ENCODE measurements at places on chromosomes 13 and 19.

DNA sequence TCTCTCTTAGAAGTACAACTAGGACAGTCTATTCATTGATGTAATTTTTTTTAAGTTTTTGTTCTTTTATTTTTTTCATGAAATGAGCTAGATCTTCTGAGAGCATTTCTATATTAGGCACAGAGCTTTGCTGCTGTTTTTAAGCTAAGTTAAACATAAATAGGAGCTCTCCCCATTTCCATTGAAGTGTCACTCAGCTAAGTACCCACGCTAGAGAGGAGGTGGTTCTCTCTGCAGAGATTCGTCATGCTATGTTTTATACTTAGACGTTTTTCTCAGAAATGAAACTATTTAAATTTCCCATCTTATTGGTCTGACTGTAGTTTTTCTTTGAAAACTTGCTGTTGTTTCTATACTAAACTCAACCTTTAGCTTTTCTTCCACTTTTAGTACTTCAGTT, 271.5 kb downstream of the PCDH9 start:
- no peak for DNase-seq

DNA sequence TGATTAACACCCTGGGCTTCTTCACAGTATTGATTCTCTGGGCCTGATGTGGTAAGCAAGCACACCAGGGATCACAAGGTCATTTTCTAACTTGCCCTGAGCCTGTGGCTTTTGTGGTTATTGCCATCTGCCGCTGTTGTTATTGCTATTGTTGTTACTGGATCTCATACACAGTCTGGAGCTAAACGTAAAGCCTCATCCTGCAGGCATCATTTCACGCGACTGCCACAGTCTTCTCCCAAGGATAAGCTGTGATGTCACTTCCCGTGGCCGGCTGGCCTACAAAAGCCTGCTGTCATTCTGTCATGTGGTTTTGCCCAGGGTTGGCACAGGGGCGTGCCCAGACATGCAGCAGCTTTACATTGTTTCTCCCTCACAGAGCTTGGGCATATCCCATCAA, 154.0 kb upstream of the GPR12 start:
- no peak for DNase-seq

DNA sequence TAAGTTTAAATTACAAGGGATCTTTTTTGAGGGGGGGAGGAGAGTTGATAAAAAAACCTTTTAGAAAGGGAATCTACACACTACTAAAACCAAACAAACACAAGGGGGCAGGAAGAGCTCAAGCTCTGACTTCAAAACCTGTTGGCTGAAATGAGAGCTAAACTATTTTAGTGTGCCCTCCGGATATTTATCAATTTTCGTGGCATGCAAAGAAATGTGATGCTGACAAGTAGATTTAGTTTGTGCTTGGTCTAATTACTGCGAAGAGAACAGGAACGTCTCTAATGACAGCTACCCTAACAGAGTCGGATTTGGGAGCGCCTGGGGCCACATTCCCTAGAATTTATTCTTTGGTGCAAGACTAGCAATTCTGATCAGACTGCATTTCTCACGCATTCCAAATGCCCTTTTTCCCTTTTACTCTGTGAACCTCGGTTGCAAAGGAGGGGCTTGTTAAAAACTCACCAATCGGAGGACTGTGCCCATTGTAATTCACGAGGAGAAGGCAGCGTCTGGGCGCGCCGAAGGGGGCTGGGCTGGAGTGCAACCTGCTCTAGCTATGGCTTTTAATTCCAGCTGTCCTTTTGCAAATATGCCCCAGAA, 802 bp upstream of the FREM2 start:
- no peak for DNase-seq

- DNase-seq: no peak
Measured at GRCh38 chr19:11050323-11051114, 38.7 kb upstream of the LDLR start.

- no peak for DNase-seq
Measured at GRCh38 chr19:40134866-40135265, 44.1 kb upstream of the ZNF780A start.

DNA sequence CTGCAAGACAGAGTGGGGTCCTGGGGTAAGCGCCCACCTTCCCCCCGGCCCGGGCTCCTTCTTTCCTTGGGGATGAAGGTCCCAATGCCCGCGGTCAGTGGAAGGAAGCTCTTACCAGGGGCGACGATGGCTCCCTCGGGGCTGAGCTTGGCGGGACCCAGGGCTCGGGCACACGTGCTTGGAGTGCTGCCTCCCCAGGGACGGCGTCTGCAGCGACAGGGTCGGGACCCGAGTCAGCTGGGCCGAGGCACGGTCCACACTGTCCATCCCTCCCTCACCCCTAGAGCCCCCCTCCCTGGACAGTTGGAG, 3.5 kb downstream of the JSRP1 start:
- DNase-seq: no peak

GRCh38 chr19:42199440-42200115, 17.9 kb downstream of the DEDD2 start:
- DNase-seq: peak; percentile 47

DNA sequence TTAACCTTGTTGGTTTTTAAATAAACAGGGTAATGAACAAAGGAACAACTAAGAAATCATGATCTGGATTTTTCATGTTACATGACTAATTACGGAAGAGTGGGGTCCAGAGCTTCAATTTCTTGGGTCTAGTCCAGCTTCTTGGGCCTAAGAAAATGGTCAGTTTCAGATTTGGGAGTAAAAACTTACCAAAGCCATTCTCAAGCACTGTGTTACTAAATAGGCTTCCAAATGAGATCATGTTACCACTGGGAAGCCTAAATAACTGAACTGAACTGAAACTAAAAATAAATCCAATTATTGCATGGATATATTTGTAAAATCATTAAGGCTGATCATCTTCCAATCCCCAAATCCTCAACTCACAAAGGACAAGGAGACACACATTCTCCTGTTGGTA, 13.9 kb downstream of the TBC1D4 start:
- no peak for DNase-seq

GRCh38 chr13:73940098-73940497, 194.1 kb downstream of the KLF12 start:
- DNase-seq: no peak

DNA sequence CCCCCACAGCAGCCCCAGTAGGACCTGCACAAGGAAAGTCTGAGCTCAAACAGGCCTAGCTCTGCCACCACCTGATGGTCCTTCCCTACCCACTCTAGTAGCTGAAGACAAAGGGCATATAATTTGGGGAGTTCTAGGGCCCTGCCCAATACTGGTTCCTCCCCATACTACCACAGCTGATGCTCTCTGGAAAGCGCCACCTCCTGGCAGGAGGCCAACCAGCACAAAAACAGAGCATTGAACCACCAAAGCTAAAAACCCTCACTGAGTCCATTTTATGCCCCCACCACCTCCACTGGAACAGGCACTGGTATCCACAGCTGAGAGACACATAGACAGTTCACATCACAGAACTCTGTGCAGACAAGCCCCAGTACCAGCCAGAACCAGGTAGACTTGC, 1276.8 kb downstream of the OLFM4 start:
- DNase-seq: no peak

DNA sequence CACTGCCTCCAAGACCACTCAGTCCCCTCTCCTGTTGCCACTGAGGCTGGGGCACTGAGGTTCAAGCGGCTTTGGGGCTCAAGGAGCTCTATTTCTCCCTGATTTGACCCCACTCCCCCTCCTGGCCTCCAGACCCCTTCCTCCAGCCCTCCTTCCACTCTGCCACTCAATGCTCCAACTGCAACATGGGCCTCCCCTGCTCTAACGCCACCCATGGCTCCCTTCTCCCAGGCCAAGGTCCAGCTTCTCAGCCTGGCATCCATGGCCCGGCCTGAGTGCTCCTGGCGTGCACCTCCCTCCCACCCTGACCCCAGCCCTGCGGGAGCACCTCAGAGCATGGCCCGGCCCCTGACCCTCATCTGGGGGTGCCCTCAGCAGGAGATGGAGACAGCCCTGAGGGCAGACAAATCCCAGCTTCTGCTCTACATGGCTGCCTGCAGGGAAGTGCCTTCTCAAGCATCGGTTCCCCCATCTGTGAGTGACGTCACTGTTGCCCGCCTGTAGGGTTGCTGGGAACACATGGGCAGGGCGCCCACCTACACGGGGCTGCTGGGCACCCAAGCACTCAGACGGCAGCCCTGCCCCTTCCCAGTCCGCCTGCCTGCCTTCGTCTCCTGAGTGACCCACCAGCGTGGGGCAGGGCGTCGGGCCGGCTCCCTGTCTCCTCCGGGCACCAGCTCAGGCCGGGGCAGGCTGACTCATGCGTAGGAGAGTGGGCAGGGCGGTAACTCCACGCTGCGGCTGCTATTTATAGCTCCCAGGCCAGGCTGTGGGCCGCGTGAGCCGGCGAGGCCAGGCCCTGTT, 1.6 kb upstream of the DIRAS1 start:
- DNase-seq: no peak

All from naive B cell (primary cell).